ENCODE measurements at places on chromosomes 2 and 18.
A peak's percentile ranks its signal among the peaks of the same experiment; 100 is the strongest.

DNA sequence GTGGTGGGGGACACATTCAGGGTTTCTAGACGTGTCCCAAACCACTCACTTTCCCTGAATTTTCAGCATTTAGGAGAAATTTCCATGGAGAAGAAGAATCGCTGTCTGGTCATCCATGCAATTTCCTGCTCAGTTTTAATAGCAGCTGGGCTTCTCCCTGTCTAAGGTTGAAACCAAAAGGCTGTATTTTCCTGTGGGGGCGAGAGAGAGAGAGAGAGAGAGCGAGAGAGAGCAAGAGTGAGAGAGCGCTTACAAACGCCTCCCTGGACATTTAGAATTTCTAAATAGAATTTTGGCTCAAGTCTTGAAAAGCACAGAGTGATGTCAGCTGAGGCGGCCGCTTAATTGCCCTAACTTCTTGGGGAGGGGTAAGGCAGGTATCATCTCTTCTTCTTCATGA, 110.8 kb downstream of the SETBP1 start:
- no peaks in the 10 kb centered on the region for H3K36me3 ChIP-seq
- H3K27me3 ChIP-seq = peaks cover 2% of the 10 kb centered on the region
- DNase-seq = no peak
- H3K27ac ChIP-seq = no peak overlapping the region
- no peak overlapping the region for H3K4me3 ChIP-seq

- H3K4me3 ChIP-seq = no peak overlapping the region
- no peaks in the 10 kb centered on the region for H3K4me1 ChIP-seq
- no peak for DNase-seq
- H3K27me3 ChIP-seq = no peaks in the 10 kb centered on the region
Measured at GRCh38 chr2:222563106-222563718, 92.7 kb downstream of the FARSB start.

- DNase-seq = no peak
- H3K27me3 ChIP-seq = no peaks in the 10 kb centered on the region
- no peak overlapping the region for H3K27ac ChIP-seq
- no peak overlapping the region for H3K4me3 ChIP-seq
- peaks cover 4% of the 10 kb centered on the region for H3K4me1 ChIP-seq
Measured at GRCh38 chr2:127740665-127741288, 39.5 kb downstream of the SFT2D3 start.

DNA sequence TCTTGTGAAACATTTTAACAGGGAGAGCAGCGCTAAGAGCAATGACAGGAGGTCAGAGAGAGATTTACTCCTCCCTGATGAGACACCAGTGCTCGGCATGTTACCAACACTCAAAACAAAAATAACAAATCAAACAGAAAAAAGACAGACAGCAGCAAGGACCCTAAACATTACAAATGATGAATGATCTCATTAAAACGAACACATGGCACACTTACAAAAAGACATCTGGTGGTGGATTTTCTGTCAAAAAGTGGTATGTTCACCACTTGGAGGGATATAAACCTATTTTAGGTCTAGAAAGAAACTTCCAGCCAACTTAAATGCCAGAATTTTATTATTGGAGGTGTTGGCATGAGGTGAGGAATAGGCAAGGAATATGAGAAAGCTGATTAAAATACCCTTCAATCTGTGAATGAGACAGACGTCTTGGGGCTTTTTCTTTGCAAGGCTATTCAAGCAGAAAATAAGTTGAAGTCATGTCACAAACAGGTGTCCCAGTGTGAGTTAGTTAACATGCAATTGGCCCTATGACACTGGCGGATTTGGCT, 112.8 kb downstream of the PRELID3A start:
- no peaks in the 10 kb centered on the region for H3K4me1 ChIP-seq
- H3K27me3 ChIP-seq = peaks cover 6% of the 10 kb centered on the region
- no peak overlapping the region for H3K4me3 ChIP-seq
- no peak for DNase-seq
- no peaks in the 10 kb centered on the region for H3K36me3 ChIP-seq

DNA sequence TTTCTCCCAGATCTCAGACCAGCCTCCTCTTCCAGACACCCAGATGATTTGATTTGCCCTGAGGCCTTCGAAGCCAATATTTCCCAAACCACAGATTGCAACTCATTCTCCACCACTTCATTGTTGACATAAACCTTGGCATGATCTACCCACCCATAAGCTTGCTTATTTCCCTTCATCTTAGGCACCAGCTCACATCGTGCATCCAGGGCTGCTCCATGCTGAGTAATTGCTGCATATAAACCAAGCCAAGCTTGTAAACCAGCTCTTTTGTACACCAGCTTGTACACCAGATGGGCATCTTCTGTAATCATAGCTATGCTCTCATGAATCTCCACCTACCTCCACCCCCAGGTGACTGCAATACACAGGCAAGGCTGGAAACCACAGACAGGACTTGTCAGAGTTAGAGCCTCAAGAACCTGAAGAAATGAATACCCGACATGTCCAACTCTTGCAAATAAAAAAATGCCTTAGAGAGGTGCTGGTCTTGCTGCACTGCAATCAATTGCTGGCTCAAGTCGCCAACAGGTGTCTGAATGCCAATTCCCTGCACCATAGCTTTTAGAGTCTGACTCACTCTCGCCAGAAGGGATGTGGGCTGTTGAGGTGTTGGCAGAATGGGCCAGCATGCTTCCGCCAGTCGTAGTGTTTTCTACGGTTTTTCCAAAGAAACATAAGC, 31.5 kb downstream of the TRABD2A start:
- no peaks in the 10 kb centered on the region for H3K36me3 ChIP-seq
- peak; percentile 74 for DNase-seq
- no peaks in the 10 kb centered on the region for H3K27me3 ChIP-seq
- peak overlapping the region; percentile 81 for H3K27ac ChIP-seq
- peaks cover 72% of the 10 kb centered on the region for H3K4me1 ChIP-seq
